T-helper 2 cell treated with Interferon-gamma antibody and Interleukin-4, amounts not matched to agents 5 μg/mL and 100 μg/mL, for 36 hours (primary cell): ENCODE measurements at places on chromosomes 6 and 20.

GRCh38 chr6:53647462-53648094 lies 18.0 kb downstream of the KLHL31 start:
- DNase-seq: peak; percentile 44

DNA sequence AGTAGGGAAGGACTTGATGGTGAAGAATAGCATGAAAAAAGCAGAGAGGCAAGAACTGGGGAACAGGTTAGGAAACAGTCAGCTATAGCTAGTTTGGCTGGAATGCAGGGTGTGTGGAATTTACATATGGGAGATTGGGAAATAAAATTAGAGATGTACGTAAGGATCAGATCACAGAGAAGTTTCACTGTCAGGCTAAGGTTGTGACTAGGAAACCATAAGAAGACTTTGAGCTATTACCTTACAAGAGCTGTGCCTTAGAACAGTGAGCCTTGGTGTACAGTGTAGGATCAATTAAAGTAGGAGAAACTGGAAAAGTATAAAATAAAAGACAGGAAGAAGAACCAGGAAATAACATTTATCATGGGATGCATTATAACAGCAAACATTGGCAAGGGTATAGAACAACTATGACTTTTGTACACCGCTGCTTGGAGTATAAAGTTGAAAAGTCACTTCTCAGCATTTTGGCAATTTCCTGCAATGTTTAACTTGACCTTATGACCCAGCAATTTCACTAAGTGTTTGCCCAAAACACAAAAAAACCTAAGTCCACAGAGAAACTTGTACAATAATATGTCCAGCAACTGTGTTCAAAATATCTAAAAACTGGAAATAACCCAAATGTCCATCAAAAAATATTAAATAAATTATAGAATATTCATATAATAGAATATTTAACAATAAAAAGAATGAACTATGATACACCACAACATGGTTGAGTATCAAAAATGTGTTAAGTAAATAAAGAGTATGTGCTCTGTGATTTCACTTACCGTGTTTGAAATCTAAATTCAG lies 31.2 kb upstream of the SPTLC3 start:
- DNase-seq: no peak

- no peak for DNase-seq
These were observed 316.1 kb downstream of the TAF4 start for GRCh38 chr20:61749406-61750075.

GRCh38 chr6:44225579-44226325 lies 2.4 kb downstream of the SLC29A1 start:
- DNase-seq: no peak

GRCh38 chr20:8690074-8690473 lies 378.8 kb upstream of the PLCB4 start:
- DNase-seq: no peak

DNA sequence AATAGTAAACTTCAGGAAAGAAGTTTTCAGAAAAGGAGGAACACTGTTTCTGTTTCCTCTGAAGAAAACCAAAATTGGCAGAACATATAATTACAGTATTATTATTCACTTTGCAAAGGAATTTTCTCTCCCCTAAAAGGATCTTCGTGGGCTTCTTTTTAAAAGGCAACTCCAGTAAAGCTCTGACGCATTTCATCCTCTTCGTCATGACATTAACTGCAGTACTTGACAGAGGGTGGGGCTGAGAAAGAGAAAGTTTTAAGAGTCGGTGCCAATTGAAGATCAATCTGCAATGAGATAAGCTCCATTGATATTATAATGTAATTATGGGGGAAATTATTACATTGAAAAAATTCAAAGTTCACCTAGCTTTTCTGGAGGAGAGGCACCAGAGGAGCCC lies 75.8 kb downstream of the MYB start:
- DNase-seq: no peak

GRCh38 chr6:169087443-169088041 lies 166.1 kb downstream of the THBS2 start:
- no peak for DNase-seq

GRCh38 chr6:56073761-56074160 lies 173.6 kb downstream of the COL21A1 start:
- no peak for DNase-seq

GRCh38 chr20:16501301-16501700 lies 71.9 kb downstream of the KIF16B start:
- DNase-seq: no peak

- no peak for DNase-seq
These were observed 288.1 kb upstream of the ID4 start for GRCh38 chr6:19549109-19549508.

- DNase-seq: no peak
These were observed 8.2 kb upstream of the KCNB1 start for GRCh38 chr20:49490689-49491088.

- DNase-seq: no peak
These were observed 105.7 kb downstream of the ASXL1 start for GRCh38 chr20:32463642-32464400.

GRCh38 chr6:44078827-44079671 lies 48.2 kb downstream of the MRPL14 start:
- DNase-seq: peak; percentile 57

GRCh38 chr20:31806564-31807355 lies 12.4 kb upstream of the MYLK2 start:
- DNase-seq: no peak

- no peak for DNase-seq
These were observed 322.2 kb downstream of the SOX4 start for GRCh38 chr6:21915707-21916260.

GRCh38 chr6:118669561-118669960 lies 18.2 kb upstream of the CEP85L start:
- DNase-seq: no peak

DNA sequence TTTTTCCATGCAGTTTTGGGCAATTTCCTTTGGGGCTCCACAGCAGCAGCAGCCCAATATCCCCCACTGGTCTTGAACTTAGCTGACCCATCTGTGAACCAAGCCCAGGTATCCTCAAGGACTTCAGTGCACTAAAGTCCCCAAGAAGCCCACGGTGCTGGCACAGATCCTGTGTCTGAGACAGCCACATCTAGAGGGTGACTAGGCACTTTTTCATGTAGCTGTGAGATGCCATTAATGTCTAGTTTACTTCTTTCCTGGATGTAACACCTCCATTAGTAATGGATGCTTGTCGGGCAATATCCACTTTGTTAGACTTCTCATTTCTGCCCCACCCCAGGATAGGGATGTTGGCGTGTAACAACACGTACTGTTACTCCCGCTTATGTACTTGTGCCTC lies 176.2 kb upstream of the PROKR2 start:
- no peak for DNase-seq

GRCh38 chr6:170027647-170028043 lies 263.2 kb downstream of the DLL1 start:
- DNase-seq: no peak
